ENCODE measurements at places on chromosomes 3 and 15.

GRCh38 chr15:39692356-39693327, 90.0 kb downstream of the FSIP1 start:
- no peak for DNase-seq

GRCh38 chr3:157405457-157405856, 31.2 kb upstream of the PTX3 start:
- DNase-seq: no peak

DNA sequence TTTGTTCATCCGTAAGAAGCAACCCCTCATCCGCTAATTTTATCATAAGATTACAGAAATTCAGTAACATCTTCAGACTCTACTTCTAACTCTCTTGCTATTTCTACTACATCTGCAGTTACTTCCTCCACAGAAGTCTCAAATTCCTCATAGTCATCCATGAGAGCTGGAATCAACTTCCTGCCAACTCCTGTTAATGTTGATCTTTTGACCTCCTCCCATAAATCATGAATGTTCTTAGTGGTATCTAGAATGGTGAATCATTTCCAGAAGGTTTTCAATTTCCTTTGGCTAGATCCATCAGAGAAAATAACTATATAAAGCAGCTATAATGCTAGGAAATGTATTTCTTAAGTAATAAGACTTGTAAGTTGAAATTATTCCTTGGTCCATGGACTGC, 115.1 kb downstream of the TAFA4 start:
- DNase-seq: no peak

- no peak for DNase-seq
Observed at GRCh38 chr3:105891101-105891500, 22.3 kb upstream of the CBLB start.

DNA sequence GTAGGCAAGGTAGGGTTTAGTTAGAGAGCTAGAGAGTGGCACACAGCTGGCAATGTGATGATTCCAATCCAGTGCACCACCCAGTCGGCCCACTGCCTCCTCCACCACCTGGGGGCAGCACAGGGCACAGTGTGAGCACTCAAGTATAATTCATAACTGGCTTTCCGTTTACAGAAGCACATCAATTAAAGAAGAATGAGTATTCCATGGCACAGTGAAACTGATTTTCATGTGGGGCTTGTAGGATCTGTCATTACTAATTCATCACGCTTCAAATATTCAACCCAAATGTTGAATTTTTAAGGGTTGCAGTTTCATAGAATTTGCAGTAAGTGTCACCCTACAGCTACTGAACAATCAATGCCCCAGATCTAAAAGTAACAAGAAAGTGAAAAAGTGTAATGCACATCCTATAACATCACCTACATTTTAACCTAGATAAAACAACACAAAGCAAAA, 149.9 kb downstream of the IGSF11 start:
- peak; percentile 74 for DNase-seq

DNA sequence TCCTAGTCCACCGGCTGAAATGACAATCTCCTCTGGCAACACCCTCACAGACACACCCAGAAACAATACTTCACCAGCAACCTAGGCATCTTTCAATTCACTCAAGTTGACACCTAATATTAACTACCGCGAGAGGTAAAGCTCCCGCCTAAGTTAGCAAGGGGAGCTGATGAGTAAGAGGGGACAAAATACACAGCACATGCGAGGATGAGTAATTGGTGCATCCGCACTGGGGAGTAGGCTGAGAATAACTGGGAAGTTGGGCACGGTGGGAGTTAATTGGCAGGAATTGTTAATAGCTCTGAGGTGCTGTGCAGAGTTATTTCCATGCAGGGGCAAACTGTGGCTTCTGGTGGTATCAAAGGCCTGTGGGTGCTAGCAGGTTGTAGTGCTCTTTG, 14.5 kb upstream of the PLD1 start:
- no peak for DNase-seq

DNA sequence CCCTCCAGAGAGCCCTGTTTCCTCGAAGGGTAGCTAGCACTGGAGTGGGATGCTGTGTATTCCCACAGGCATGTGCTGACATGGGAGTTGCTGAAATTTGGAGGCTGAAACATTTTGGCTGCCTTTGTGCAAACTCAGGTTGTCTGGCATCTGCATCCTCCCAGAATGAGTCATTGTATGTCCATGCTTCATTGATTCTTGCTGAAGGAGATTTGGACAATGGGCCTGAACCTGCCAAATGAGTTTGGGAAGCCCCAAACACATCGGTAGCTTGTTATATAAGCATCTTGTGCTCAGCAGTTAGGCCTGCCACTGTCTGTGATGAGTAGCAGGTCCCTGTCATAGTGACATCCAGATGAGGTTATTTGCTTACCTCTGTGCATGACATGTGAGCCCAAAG, 160.0 kb downstream of the IL5RA start:
- no peak for DNase-seq

GRCh38 chr15:31555022-31555421, 228.4 kb downstream of the KLF13 start:
- no peak for DNase-seq

- DNase-seq: no peak
Observed at GRCh38 chr3:134955874-134956273, 160.8 kb downstream of the EPHB1 start.

DNA sequence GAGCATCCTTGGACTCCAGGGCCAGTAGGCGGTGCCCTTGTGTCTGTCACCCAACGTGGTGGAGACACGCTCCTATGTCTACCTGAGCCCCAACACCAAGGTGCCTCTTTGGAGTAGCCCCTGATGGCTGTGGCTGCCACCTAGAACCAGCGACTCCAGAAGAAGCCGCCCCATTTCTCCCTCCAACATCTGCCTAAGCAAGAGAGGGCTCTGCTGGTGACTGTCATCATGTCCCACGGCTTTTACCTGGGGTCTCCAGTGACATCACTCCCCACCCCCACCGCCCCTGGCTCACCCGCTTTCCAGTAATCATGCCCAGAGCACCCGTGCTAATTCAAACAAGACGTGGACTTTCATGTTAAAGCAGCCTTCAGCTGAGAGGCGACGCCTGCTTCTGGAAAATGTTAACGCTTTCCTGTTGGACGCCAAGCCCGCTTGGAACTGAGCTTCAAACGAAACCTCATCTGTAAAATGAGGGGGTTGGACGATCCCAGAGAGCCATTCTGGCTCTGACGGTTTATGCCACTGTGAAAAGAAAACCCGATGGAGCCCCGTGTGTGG, 57.0 kb downstream of the ISG20 start:
- DNase-seq: no peak

- no peak for DNase-seq
Observed at GRCh38 chr3:140850210-140850955, 91.3 kb upstream of the SLC25A36 start.

- DNase-seq: no peak
Observed at GRCh38 chr15:39543651-39544050, 37.2 kb upstream of the THBS1 start.

GRCh38 chr3:44885618-44886017, 11.2 kb downstream of the TGM4 start:
- DNase-seq: peak; percentile 94

DNA sequence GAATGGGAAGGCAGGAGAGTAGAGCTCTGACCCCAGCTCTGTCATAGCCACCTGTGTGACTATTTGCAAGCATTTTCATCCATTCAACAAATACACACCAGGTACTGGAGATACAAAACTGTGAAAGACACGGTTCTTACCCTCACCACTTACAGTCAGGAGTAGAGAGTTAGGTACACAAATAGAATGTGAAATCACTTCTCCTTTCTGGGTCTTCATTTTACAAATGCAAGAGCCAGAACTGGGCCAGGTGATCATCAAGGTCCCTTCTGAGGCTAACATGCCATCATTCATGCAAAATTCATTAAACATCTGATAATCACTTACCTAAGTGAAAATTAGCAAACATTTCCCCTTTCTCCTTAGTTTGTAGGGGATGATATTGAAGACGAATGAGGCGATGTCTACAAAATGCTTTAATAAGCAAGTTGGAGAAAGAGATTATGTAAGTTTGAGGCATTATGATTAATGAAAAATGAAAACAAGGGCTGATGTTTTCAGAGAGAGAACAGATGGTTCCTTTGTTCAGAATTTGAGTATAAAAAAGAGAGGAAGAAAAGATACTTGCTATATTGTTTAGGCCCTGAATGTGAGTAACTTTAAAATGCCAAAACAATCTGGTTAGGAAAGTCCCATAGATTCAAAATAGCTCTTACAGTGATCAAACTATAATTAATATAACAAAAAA, 88.6 kb downstream of the LPP start:
- DNase-seq: no peak

GRCh38 chr15:86653344-86654197, 573.9 kb downstream of the AGBL1 start:
- no peak for DNase-seq

DNA sequence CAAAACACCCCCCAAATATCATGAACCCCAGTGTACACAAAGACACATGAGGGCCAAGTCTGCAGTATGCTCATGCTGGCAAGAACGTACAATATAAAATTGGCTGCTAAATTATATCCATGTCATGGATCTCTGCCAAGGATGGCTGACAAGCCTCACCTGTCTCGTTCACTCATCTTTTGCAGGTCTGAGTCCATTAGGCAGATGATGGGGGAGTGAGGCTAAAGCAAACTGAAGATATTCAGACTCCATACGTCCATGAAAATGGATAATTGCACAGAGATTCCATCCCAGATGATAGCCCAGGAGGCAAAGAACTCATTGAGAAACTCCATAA, 122.3 kb upstream of the PTPRG start:
- DNase-seq: no peak

DNA sequence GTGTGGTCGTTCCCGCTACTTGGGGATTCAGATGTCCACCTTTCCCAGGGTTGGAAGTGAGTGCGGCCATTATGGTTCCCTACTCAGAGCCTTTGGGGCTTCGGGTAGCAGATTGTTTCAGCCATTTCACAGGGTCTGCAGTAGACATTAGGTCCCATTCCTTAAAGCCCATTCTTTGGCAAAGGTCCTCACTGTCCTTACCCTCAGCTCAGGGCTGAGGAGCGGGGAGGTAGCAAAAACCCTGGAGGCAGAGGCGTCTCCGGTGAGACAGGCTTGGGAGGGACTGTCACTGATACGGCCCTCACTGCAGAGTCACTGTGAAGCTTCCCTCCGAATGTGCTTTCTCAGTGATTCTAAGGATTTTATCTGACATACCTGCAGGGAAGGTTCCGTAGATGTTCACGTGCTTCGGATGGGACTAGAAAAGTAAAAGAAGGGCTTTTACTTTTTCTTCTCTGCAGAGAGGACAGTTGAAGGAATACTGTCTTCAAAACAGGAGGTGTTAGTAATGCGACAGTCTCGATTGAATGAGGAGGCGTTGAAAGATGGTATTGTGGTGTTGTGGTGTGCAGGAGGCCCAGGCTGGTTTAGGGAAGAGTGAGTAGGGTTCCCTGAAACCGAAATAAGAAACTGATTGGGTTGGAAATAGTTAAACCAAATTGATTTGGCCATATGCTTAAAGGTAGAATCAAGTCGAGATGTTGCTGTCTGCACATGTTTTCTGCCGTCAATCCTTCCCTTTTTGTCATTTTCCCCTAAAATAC, 630 bp downstream of the ATP6V1A start:
- peak; percentile 20 for DNase-seq

DNA sequence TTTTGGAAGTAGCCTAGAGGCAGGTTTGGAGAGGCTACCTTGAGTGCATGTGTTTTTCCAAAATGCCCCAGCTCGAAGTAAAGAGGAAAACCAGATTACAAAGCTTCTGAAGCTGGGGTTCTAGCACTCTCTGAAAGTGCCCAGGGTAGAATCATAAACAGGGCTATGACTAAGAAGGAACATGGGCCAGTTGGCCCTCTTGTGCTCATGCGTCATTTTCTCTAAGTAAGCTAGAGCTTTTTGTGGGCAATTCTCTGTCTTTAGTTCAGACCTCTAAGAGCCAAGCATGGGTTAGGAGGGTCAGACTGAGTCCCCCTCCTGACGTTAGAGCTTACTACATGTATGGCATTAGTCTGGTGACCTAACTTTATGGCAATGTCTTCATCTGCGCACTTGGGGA, 129.5 kb upstream of the UMPS start:
- no peak for DNase-seq

GRCh38 chr15:65937054-65937453, 67.8 kb downstream of the RAB11A start:
- no peak for DNase-seq

DNA sequence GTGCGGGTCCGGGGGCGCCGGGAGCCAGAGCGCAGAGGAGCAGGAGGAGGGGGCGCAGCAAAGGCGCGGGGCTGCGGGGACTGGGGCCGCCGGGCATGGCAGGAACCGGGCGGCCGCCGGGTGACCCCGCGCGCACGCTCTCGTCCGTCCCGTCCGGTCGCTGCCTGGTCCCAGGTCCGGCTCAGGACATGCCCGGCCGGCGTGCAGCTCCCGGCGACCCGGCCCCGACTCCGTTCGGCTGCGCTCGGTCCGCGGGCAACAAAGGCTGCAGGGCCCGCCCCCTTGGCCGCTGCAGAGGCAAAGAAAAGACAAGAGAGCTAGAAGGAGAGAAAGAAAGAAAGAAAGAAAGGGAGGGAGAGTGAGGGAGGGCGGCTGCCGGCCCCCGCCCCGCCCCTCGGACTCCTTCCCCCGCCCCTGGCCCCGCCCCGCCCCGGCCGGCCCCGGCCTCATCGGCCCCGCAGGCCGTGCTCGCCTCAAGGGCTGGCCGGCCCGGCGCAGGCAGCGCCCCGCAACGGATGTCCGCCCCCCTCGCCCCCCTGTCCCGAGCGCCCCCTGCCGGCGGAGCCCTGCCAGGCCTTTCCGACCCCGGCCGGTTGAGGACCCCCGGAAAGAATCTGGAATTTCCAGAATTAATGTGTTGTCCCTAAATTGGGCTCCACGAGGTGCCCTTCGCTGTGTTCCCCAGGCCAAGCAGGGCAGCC, at the start of gene ADAMTS7:
Gene ADAMTS7, minus strand, starts transcription at position 341 of the 701 bp plus-strand sequence. Its CDS starts 244 bp downstream, at position 97.
- peak; percentile 99 for DNase-seq

- peak; percentile 72 for DNase-seq
Observed at GRCh38 chr3:190718671-190719070, 143.8 kb downstream of the GMNC start.

- DNase-seq: no peak
Observed at GRCh38 chr3:196620684-196621083, 18.8 kb upstream of the NRROS start.

DNA sequence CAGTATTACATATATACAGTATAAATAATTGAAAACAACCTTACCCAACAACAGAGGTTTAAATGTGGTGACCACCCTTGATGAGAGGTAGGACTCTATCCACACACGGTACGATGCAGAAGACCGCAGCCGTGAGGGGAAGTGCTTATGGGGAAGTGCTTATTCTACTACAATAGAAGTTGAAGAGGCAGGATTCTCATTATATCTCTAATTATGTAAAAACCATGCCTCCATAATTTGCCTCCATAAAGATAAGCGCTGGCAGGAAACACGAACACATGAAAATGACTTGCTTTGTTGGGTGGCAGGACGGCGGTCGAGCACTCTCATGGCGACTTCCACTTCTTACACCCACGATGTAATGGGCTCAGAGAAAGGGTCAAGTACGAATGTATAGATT, 7.2 kb upstream of the MUC13 start:
- no peak for DNase-seq

DNA sequence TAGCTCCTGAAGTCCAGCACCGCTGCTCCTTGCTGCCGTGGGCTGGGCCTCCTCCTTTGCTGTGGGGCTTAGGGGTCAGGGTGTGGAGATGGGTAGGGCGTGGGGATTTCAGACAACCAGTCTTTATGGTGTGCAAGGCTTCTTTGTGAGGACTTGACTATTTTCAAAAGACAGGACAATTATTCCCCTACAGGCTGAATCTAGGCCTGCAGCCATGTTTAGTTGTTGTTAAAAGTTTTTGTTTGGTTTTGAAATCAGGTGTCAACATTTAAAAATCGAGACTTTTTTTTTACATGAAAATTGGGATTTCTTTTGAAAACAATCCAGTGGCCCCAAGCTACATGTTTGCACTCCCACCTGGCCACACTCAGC, 10.6 kb downstream of the RPL32 start:
- DNase-seq: no peak

GRCh38 chr15:94934440-94934839, 703.1 kb downstream of the MCTP2 start:
- no peak for DNase-seq
